Vagina (tissue), 2 donors: ENCODE measurements at places on chromosomes 1 and 21.

DNA sequence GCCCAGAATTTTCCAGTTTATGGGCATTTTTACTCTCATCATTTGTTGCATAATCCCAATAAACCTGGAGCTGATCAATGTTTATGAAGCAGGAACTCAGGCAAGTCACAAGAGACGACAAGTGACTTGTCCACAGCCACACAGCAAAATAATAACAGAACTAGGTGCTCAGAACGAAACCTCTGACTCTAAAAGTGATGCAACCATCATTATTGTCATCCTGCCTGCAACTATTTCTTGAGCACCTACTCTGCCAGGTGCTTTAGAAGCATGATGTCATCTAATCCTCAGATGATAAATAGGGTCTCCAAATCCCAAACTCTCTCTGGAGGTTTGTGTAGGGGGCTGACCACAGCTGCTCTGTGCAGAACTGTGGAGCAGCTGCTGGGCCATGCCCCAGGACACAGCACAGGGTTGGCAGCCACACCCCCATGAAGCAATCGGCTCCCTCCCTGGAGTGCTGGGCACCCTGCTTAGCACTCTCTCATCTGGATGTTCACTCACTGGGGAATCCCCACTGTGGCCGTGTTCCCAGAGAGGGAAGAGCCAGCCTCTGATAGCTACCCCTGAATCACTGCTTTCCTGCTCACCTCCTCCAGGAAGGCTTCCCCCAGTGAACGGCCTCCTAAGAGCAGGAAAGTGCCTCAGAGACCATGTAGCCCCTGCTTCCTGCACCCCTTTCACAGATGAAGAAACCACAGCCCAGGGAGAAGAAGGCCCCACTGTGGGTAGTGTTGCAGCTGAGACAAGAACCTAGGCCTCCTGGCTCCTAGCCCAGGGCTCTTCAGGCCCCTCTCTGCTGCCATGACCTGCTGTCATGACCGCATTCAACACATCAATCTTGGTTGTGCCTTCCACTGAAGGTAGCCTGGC, 2.1 kb downstream of the TTC22 start:
- DNase-seq, result no peak

GRCh38 chr1:160408864-160409263, 8.5 kb downstream of the VANGL2 start:
- no peak for DNase-seq

- no peak for DNase-seq
Measured at GRCh38 chr21:30831194-30831765, 1.7 kb upstream of the KRTAP7-1 start.

- no peak for DNase-seq
Measured at GRCh38 chr1:180918519-180918918, 5.8 kb downstream of the KIAA1614 start.

DNA sequence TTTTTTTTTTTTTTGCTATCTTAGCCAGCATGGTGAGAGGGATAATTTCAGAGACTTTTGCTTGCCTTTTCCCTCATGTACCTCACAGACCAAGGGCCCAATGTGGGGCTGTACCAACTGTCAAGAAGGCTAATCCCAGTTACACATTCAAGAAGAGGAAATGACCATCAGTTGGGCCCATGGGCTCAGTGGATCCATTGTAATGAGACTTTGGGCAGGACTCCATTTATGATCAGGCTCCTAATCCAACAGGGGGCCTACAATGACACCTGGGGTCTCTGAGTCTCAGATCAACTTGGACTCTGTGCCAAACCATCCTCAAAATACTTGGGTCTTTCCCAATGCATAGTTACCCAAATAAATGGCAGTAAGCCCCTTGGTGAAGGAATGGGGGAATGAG, 450.4 kb upstream of the VAMP3 start:
- no peak for DNase-seq

DNA sequence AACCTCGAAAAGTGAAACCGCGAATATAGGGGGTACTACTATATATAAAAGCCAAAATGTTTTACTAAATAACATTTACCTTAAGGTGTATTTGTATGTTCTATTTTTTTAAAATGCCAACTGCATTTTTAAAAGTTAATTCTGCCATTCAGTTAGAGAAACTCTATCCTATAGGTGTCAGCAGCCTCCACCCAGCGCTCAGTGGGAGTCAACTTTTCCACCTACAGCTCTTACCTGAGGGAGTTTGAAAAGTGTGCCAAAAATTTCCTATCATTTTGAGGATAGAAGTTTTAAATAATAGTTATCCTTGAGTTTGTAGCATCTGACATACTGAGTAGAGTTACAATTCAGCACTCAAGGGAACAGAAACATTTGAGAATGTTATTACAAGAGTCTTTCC, 6.1 kb upstream of the HP1BP3 start:
- DNase-seq, result no peak
